Kidney epithelial cell (primary cell): ENCODE measurements at places on chromosomes 6 and 20.

- DNase-seq = no peak
Measured at GRCh38 chr20:1618479-1618878, 1.3 kb downstream of the SIRPB1 start.

DNA sequence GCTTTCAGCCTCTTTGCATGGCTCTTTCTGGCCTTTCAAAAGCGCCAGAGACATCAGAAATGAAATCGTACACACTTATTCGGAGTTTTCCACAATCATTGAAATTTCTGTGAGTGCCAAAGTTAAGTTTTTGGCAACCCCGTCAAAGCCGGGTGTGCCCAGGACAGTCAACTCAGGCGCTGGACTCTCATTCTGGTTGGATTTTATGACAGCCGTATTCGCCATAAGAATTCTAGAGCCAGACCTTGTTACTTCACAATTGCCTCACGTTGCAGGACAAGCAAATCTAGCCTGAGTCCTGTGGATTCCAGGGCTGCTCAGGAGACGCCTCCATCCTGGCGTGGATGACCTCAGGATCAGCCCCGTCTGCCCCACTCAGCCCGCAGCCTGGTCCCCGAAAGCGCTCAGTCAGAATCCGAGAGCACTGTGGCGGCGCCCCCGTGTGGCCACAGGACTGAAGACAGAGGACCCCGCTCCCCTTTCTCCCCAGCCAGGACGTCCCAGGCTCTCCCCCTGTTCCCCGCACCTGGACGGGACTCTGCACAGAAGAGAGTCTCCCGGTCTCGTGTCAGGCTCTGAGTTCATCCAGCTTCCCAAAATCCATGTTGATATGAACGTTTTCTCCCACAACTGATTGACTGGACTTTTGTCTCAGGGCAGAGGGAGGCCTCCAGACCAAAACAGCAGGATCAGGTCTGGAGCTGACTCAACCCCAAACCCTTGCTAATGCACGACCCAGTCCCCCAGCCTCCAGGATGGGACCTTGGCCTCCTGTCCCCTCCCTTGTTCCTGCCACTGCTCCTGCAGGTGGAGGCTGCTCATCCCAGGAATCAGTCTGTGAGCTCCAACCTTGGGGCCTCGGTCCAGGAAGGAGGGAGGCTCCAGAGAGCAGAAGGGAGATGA lies 38.2 kb downstream of the MICA start:
- DNase-seq = no peak

- DNase-seq = no peak
Measured at GRCh38 chr6:168835991-168836390, 395.0 kb downstream of the SMOC2 start.

- DNase-seq = no peak
Measured at GRCh38 chr20:53381568-53382262, 211.9 kb downstream of the ZNF217 start.

DNA sequence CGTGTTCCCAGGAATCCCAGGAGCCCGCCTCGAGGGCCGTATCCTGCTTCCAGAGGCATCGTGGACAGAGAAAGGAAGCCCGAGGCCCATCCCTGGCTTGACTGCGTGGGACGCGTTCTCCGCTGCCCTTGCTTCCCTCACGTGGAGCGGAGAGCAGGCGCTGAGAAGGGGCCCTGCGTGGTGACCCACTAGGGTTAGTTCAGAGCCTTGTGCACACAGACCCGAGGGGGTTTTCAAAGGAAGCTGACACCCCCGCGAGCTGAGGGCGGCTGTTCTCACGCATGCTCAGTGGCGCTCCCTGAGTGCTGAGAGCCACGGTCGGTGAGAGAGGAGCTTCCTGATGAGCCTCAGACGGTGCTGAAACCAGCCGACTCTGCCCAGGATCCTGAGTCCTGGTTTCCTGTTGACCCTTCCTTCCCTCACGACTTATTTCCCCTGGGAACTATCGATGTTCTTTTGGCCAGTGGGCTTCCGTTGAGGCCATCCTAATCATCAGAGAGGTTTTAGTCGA lies 28.9 kb upstream of the CCR6 start:
- no peak for DNase-seq

GRCh38 chr6:33961691-33962090 lies 157.9 kb upstream of the MLN start:
- DNase-seq = no peak

DNA sequence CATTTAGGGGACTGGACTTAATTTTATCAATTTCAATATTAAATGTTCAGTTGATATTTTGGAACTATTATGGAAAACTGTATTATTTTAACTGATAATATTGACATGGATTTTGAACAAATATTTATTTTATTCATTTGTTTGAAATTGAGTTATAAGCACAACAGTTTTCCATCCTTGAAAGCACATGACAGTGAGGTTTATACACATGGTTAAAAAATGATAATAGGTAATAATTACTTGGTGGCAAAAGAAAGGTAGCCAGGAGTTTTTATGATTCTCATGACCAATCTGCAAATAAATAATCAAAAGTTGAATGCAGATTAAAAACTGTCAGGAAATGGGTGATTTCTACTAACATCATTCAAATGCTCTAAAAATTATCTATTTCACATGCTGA lies 113.6 kb downstream of the C6orf58 start:
- no peak for DNase-seq

GRCh38 chr6:46217671-46218131 lies 46.9 kb upstream of the ENPP5 start:
- DNase-seq = no peak

DNA sequence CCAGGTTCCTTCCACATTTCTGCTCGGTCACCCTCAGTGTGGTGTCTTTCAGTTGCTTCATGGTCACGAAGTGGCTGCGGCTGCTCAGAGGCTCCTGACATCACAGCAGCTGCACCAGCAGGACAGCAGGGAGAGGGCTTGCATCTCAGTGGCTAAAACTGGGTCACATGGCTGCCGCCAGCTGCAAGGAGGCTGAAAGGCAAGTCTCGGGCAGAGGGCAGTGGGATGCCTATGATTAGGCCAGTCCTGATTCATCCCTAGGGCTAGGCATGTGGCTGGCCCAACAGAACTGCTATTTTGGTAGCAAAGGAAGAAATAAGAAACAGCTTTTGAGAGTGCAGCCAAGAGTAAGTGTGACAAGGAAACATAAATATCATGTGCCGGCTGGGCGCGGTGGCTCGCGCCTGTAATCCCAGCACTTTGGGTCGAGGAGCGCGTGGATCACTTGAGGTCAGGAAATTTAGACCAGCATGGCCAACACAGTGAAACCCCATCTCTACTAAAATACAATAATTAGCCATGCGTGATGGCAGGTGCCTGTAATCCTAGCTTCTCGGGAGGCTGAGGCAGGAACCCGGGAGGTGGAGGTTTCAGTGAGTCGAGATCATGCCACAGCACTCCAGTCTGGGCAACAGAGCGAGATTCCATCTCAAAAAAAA lies 46.6 kb downstream of the RBM38 start:
- no peak for DNase-seq

GRCh38 chr20:3047486-3048419 lies 1.9 kb downstream of the MRPS26 start:
- DNase-seq = no peak

- no peak for DNase-seq
Measured at GRCh38 chr6:73139681-73140383, 85.5 kb downstream of the KHDC1L start.

DNA sequence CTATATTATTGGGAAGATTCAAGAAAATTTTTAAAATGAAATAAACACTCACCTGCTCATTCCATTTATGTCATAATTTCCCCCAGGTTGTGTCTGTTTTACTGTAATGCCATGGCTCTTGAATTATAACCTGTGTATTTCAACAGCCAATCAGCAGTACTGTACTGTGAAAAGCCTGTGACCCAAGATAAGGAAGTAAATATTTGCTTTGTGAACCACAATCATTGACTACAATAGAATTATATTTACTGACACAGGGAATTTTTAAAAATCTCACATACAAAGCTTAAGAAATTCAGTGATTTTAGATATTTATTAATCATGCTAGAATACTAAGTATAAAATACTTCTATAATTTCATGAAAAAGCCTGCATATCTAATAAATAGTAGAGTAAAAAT lies 6.0 kb downstream of the RGS17 start:
- no peak for DNase-seq

- DNase-seq = no peak
Measured at GRCh38 chr20:3980260-3981131, 34.9 kb downstream of the RNF24 start.

DNA sequence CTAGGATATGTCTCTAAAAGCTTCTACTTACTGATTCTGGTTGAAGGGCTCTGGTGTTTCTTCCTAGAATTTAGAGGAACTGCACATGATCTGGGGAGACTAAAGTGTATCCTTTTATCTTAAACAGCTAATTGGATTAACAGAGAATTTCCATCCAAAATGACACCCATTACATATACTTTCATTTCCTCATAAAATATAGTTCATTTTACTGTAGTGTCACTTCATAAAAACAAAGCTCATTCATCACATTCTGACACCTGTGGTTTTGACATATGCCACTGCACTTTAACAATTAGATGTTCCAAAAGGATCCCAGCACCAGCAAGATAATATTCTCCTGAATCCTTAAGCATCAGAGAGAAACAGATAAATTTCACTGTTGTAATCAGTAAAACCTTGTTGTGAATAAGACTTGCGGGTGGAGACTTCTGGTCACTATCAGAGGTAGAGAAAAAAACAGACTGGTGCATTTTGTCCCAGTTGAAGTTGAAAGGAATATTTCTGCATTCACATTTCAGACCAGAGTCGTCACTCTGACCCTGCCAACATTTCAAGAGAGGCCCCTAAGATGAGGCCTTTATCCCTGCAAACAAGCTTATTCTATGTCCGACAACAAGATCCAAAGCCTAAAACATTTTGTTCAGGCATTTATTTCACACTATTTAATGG lies 175.3 kb upstream of the BMP5 start:
- no peak for DNase-seq

DNA sequence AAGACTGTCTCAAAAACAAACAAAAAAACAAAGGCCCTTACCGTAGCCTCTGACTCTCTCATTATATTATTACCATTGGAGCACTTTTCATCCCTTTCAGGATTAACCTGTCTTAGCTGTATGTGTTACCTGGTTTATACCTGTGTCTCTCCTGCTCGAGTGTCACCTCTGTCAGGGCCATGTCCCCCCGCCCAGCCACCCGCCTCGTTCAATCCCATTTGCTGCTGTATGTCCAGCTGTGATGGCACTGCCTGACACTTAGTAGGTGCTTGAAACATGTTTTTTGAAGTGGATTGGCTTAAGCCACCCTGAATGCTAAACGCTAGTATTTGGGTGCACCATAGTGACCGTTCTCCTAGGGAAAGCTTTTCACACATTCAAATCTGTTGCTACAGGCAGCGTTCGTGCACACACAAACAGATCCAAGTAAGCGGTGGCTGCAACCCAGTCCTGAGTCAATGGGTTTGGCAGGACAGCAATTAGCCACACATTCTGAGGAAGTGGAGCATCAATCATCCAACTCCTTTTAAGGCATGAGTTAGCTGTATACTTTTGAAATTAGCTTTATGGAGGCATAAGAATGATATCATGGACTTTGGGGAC lies 98.9 kb upstream of the ZNF217 start:
- DNase-seq = no peak

DNA sequence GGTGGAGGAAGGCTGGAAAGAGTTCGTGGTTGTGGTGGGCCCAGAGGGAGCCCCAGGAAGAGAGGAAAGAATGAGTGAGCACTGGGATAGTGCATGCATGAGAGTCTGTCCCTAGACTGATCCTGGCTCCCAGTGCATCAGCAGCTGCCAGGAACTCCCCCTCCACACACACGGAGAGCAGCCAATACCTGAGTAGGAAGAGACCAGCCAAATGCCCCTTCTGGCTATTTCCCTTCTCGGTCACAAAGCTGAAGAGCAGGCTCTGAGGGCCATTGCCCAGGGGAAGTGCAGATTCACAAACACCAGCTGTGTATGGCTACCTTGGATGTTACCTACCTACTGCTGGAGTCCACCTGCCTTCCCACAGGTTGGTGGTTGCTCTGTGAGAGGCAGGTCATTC lies 45.1 kb downstream of the GABRR2 start:
- no peak for DNase-seq

- no peak for DNase-seq
Measured at GRCh38 chr20:45083127-45083526, 17.8 kb downstream of the KCNS1 start.

GRCh38 chr20:10777710-10778109 lies 103.9 kb upstream of the JAG1 start:
- DNase-seq = no peak

DNA sequence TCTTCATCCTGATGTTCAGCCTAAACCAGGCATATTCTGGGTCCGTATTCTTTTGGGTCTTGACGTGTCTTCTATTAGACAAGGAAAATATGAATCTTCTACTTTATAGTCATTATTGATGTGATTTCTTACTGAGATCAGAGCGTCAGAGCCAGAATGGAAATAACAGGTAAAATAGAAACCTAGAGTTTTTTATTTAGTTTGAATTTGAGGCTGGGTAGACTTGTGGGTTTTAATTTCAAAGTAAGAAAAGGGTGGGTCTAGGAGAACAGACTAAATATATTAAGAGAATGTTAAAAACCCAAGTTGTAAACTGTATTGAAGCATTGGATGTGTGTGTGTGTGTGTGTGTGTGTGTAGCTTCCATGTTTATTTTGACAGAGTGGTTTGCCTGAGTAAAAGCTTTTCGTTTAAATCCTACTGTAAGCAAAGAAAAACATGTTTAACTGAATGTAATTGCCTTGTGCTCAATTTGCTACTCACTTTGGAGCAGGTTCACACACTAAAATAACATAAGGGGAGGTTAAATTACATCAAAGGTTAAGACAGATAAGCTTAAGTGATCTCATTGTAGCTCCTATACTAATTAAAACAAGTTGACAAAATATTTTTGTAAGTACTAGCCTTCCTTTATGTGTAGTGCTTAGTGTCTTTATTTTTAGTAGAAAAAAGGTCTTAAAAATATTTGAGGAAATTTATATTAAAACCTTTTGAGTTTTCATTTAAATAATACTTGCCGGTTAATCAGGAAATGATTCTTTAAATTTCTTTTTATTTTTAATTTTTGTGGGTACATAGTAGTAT lies 17.4 kb downstream of the HECA start:
- DNase-seq = no peak

- DNase-seq = no peak
Measured at GRCh38 chr6:113432521-113433334, 424.4 kb upstream of the MARCKS start.

- no peak for DNase-seq
Measured at GRCh38 chr6:14638906-14639761, 521.6 kb downstream of the CD83 start.

DNA sequence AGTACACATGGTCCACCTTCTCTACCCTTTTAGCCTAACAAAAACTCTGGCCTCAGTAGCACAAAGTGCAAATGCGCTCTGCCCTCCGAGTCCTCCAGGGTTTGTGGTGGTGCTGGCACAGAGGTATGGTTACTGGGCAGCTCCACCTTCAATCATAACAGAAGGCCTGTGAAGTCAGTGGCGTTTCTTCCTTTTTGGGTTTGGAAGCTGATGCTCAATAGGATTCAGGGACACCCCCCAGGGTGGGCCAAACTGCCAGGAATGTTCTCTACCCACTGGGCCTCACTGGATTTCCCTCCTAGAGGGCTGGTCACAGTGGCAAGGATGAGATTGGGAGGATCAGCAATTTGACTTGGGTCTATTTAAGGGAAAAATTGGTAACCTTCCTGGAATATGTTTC lies 286.1 kb upstream of the FOXQ1 start:
- no peak for DNase-seq
